ENCODE measurements at places on chromosomes 5 and 9. TPM values are rescaled to one million over a fixed set of nuclear protein-coding genes. Genes with fewer than 3 reads are reported as not detected.

GRCh38 chr9:133553973-133554713, 19.6 kb downstream of the ADAMTSL2 start:
- peaks cover 19% of the 10 kb centered on the region for H3K4me1 ChIP-seq
- no peak for DNase-seq
- no peak overlapping the region for H3K27ac ChIP-seq
- H3K4me3 ChIP-seq: no peak overlapping the region
- no peaks in the 10 kb centered on the region for H3K36me3 ChIP-seq
- no peaks in the 10 kb centered on the region for H3K27me3 ChIP-seq

DNA sequence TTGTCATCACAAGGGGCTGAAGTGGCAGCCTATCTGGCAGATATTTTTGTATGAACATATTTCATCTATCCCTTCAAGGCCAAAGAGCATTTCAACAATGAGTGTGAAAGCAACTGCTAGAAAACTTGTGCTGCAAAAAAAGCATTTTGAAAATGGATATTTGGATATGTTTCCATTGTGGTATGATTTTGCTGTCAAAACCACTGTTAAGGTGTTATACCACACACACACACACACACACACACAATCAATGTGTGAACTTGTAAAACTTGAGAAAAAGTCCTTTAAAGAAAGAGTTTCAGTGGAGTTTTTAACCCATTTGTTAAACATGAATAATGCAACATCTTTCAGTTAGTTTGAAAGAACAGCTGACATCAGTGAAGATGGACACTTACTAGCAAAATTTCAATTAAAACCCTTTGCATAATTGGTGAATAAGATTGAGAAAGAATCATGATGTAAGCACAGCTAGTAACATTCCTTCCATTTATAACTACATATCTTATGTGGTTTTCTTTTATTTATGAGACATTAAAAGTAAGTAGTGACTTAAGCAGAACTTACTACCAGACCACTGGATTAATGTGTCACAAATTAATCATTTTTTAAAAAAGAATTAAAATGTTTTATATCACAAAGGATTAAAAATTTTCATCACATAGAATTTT, 182.6 kb upstream of the GNA14 start:
- H3K4me1 ChIP-seq: no peaks in the 10 kb centered on the region
- H3K27me3 ChIP-seq: no peaks in the 10 kb centered on the region
- DNase-seq: no peak
- H3K36me3 ChIP-seq: no peaks in the 10 kb centered on the region

- H3K4me3 ChIP-seq: no peak overlapping the region
- DNase-seq: no peak
- H3K27ac ChIP-seq: no peak overlapping the region
Observed at GRCh38 chr9:17138503-17138902, 3.7 kb downstream of the CNTLN start.

- peaks cover 27% of the 10 kb centered on the region for H3K4me1 ChIP-seq
- H3K36me3 ChIP-seq: no peaks in the 10 kb centered on the region
- no peak overlapping the region for H3K4me3 ChIP-seq
- peak; percentile 59 for DNase-seq
Observed at GRCh38 chr9:77521091-77521490, 127.0 kb downstream of the GNA14 start.

- H3K27ac ChIP-seq: no peak overlapping the region
- H3K4me1 ChIP-seq: no peaks in the 10 kb centered on the region
- H3K4me3 ChIP-seq: no peak overlapping the region
- H3K36me3 ChIP-seq: no peaks in the 10 kb centered on the region
Observed at GRCh38 chr5:123610209-123610608, 98.2 kb downstream of the CSNK1G3 start.

- H3K27ac ChIP-seq: no peak overlapping the region
- no peaks in the 10 kb centered on the region for H3K36me3 ChIP-seq
- H3K4me3 ChIP-seq: no peak overlapping the region
- H3K4me1 ChIP-seq: no peaks in the 10 kb centered on the region
Observed at GRCh38 chr9:365436-365835, 150.8 kb downstream of the DOCK8 start.

DNA sequence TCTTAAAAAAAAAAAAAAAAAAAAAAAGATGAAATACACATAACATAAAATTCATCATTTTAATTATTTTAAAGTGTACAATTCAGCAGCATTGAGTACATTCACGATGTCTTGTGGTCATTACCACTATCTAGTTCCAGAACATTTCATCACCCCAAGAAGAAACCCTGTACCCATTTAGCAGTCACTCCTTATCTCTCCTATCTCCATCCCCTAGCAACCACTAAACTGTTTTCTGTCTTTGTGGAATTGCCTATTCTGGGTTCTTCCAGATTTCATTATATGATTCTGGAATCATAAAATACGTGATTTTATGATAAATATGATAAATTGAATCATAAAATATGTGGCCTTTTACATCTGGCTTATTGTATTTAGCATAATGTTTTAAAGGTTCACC, 8.9 kb upstream of the HMCN2 start:
- no peak for DNase-seq
- H3K27me3 ChIP-seq: no peaks in the 10 kb centered on the region
- no peaks in the 10 kb centered on the region for H3K36me3 ChIP-seq
- no peak overlapping the region for H3K27ac ChIP-seq
- no peak overlapping the region for H3K4me3 ChIP-seq

Gene PLEKHG4B
- 10.9 TPM for total RNA-seq

Gene PLGRKT
- 30.3 TPM for total RNA-seq
